ENCODE measurements at places on chromosomes 11 and 22.
A peak's percentile ranks its signal among the peaks of the same experiment; 100 is the strongest.

- no peak for DNase-seq
These were observed 2.0 kb upstream of the KRTAP5-10 start for GRCh38 chr11:71563406-71563805.

DNA sequence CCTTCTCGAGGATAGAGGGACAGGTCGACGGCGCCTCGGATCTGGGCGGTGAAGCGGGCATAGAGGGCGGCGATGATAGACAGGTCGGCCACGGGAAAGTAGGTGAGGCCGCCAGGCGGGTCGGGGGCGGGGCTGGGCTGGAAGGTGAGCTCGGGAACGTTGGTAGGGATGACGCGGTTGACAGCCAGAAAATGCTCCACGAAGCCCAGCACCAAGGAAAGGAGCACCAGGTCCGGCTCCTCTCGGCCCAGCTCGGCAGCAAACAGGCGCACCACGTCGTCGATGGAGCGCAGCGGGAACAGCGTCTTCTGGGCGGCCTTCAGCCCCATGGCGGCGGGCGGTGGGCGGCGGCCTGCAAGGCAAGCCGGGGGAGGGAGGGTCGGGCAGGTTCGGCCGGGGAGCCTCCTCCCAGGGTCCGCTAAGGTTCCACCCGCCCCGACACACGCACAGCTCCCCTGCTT is 540 bp downstream of the MEN1 start:
- no peak for DNase-seq

GRCh38 chr22:20418211-20418788 is 19.3 kb downstream of the SCARF2 start:
- DNase-seq = peak; percentile 54

- DNase-seq = no peak
These were observed 108.2 kb downstream of the SIK3 start for GRCh38 chr11:116990061-116990473.

DNA sequence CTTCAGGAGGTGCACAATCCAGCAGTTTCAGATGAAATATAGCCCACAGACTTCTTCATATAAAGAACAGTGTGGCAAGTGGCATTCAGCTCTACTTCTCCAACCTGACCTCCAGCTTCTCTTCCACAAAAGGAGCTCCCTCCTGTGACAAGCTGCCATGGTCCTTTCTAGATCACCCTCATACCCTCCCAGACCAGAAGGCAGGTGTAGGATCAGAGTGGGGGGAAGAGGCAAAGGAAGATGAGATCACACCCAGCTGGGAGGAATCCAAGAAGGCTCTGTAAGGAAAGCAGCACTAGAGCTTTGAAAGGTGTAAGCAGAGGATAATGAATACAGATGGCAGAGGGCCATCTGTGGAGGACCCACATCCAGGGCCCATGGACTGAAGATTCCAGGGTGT is 7.6 kb downstream of the CLPB start:
- no peak for DNase-seq

- no peak for DNase-seq
These were observed 273.4 kb downstream of the BRD1 start for GRCh38 chr22:49554296-49554625.

GRCh38 chr11:76863196-76863777 is 2.6 kb downstream of the ACER3 start:
- DNase-seq = no peak

DNA sequence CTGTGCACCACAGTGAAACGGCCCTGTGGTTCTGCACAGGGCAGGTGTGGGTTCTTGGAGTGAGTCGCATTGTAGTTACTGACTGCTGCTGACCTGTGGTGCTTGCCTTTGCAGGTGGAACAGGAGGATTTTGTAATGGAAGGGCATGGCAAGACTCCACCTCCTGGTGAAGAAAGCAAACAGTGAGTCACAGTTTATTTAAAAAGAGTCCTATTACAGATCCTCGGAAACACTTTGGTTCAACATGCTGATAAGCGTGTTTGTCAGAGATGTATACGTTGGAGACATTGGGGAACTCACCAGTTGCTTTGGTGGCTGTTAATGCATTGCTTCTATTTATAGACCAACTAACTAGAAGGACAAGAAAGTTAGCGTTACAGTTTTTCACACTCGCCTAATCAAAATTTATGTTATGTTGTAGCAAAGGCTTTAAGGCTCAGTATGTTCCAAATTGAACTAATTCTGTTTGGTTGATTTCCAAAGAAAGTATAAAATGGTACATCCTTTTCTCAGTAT is 21.7 kb upstream of the TNRC6B start:
- no peak for DNase-seq

DNA sequence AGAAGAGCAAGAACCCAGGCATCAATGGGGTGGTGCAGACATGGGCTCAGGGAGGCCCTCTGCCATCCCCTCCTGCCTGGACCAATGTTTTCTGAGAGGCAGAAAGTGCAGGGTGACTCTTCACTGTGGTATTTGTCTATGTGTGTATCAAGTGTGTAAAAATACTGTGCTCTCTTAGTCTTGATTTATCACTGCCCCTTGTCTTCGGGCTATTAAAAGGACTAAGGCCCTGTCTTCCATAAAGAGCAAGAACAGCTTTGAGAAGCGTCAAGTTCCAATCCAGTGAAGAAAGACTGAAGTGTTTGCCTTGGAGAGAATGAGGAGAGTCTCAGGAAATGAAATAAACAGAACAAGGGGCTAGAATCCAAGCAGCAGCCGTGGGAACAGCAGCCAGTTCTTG is 14.4 kb downstream of the PRSS23 start:
- DNase-seq = no peak

DNA sequence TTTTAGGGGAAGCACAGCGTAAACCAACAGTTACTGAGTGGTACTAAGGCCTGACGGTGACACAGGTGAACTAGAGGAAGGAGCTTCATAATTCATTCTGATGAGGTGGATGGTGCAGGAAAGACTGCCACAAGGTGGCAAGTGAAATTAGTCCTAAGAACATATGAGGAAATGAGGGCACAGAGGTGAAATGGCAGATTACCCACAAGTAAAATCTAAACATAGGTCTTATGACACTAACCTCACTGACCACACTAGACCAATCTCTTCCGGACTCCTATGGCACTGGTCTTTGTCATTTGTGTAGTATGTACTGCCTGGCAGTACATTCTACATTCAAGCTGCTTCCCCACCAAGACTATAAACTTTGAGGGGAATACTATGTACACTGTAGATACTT is 20.2 kb downstream of the GAB2 start:
- no peak for DNase-seq

DNA sequence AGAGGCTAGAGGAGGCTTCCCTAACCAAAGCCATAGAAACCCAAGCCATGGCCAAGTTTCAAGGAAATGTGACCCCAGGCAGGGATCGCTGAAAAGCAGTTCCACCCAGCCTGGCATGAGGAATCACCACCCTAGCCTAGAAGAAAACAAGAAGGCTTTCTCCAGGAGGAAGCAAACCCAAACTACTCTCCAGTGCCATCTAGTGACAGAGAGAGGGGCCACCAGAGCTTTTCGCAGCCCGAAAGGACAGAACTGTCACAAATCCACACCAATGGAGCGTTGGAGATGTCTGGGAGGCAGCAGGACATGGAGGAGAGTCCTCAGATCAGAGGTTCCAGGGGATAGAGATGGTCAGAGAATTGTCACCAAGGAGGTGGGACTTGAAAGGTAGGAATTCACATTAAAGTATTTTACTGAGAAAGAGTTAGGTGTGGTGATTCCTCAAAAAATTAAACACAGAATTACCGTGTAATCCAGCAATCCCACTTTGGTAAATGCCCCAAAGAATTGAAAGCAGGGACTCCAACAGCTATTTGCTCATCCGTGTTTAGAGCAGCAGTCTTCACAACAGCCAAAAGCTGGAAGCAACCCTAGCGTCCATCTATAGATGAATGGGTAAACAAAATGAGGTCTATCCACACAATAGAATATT is 67.3 kb upstream of the NUP50 start:
- no peak for DNase-seq

GRCh38 chr22:43885319-43885671 is 6.5 kb downstream of the PNPLA5 start:
- no peak for DNase-seq

- DNase-seq = no peak
These were observed 54.0 kb upstream of the CECR2 start for GRCh38 chr22:17315310-17315709.

DNA sequence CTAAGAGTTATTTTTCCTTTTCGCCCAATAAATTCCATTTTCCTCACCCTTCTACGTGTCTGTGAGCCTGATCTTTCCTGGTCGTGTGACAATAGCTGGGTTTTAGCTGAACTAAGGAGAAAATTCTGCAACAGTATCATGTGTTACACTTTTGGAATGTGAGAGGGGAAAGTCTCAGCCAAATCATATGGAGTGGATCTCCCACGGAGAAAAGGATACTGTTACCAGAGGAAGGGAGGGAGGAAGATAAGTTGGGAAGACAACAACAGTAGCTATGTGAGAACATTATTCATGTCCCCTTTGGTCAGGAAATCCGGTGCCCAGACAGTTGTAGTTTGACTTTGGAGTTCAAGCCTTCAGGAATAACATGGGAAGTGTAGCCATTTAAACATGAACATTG is 584.0 kb upstream of the RAG2 start:
- DNase-seq = no peak

DNA sequence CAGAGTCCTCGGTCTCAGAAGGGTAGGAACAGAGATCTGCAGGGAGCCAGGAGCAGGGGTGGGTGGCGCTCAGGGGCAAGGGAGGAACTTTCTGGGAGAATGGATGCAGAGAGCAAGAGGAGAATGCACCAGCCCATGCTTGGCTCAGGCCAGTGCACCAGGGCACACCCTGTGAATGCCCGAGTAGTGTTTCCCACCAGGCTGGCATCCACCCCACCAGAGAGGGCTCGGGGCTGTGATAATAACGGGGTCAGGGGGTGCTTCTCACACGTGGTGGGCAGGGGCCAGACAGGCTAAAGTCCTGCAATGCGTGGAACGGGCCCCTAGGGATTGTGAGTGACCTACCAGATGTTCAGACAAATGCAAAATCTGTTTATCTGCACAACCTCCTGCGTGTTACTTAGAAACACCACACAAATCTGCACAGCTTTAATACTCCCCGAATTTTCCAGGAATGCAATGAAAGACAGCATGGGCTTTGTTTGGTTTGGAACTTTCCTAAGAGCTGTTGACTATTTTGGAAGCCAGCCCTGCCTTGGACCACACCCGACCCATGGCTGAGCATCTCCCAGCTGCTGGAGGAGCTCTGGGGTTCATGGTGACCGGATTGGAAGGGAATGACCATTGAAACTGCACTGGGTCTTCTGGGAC is 368.3 kb downstream of the SHANK2 start:
- no peak for DNase-seq

- DNase-seq = no peak
These were observed 11.6 kb upstream of the CKAP5 start for GRCh38 chr11:46857666-46858065.

DNA sequence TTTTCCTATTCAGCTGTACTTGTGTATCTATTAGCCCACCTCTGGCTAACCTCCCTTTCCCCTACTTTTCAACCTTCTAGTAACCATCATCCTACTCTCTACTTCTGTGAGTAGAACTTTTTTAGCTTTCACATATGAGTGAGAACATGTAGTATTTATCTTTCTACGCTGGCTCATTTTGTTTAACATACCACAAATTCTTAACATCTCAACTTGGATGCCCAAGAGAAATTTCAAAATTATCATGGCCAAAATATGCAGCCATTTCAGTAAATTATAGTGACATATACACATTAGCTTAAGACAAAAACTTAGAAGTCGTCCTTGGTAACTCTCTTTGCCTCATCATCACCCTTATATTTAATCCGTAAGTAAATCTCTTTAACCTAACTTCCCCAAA is 34.7 kb downstream of the LUZP2 start:
- DNase-seq = no peak

DNA sequence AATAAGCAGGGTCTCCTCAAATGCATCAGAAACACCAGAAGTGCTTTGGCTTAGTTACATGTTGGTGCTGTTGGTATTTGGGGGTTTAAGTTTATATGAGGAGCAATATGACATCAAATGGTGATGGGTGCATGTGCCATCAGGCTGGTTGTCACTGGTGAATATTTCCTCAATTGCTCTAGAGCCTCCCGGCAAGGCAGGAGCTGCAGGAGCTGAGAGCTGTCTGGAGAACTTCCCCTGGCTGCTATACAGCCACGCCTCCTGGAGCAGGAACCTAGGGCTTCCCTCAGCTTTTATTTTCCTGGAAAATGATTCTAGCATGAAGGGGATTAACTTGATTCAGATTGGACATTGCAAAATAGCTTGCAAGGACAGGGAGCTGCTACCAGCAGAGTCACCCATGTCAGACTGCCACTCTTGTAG is 15.8 kb downstream of the IGLL5 start:
- no peak for DNase-seq

GRCh38 chr22:33105501-33105911 is 47.3 kb upstream of the SYN3 start:
- DNase-seq = no peak

DNA sequence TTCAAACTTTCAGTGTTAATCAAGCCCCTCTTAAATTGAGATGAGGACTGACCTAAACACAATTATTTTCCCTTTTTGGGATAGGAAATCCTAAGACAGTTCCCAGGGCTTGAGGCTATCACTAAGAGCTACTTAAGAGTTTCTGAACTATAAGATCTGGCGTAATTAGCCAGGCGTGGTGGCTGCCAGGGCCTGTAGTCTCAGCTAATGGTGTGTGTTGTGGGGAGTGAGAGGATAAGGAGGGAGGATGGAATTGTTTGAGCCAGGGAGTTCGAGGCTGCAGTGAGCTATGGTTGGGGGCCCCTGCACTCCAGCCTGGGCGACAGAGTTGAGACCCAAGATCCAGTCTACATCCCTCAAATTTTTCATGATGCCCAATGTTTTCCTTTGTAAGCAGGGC is 23.5 kb upstream of the EXPH5 start:
- DNase-seq = no peak

GRCh38 chr11:35598254-35599125 is 19.8 kb upstream of the FJX1 start:
- no peak for DNase-seq

DNA sequence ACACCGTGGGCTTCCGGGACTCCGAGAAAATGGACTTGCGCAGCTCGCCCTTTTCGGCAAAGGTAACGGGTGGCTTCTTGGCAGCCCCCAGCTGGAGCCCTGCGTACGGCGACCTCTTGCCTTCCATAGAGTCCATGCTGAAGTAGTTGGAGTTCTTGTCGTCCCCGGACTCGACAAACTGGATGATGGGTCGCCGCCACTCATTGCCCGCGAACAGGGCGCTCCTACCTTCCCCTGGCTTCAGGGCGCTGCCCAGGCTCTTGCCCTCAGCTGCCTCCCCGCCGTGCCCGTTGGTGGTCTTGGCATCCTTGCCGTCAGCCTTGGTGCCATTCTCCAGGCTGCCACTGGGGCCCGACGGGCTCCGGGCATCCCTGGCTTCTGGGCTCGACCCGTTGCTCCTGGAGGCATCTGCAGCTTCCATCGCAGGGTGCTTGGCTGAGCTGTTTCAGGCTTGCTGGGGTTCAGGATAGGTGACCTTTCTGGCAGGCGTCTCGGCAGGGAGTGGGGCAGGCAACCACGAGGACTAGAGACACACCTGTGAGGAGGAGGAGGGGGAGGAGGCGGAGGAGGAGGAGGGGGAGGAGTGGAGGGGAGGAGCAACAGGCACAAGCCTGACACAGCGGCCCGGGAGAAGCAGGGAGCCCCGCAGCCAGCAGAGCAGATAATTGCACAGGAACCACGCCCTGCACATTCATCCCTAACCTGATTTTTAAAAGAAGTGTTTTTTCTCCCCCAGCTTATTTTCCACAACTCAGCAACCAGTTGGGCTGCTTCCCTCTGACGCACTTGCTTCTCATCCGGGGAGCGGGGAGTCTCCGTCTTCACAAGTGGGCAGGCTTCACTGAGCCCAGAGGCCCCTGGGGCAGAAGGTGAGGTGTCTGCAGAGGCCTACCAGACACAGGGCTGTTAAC is at the start of gene TRIM29:
TRIM29 (minus strand) TSS at position 503 of the 911 bp plus-strand sequence; CDS start at position 421, 82 bp downstream.
- no peak for DNase-seq

GRCh38 chr11:6006395-6006794 is 351 bp downstream of the OR56A4 start:
- no peak for DNase-seq
